CD4-positive, CD25-positive, alpha-beta regulatory T cell (primary cell): ENCODE measurements at places on chromosomes 5 and 9.

DNA sequence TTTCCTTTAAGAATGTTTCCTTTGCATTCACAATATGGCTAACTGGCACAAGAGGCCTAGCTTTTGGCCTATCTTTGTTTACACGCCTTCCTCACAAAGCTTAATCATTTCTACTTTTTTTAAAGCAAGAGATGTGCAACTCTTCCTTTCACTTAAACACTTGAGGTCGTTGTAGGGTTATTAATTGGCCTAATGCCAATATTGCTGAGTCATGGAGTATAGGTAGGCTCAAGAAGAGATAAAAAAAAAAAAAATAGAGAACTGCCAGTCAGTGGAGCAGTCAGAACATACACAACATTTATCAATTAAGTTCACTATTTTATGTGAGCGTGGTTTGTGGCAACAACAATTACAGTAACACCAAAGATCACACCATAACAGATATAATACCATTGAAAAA is 5.9 kb downstream of the FKBP15 start:
- no peak for DNase-seq

DNA sequence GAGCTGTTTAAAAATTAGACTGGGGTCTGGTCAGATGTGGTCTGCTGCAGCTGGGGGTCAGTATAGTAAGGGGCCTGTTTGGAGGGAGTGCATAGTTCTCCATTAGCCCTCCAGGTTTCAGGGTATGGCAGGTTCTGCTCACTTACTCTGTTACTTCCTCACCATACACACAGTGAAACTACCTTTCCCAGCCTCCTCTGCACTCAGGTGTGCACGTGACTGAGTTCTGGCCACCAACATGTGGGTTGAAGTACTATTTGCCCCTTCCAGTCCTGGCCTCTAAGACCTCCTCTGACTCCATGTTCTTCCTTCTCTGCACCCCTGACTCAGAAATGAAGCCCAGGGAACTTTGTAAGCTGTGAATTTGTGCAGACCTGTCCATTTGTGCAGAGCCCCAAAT is 190.5 kb upstream of the CLINT1 start:
- DNase-seq: no peak

DNA sequence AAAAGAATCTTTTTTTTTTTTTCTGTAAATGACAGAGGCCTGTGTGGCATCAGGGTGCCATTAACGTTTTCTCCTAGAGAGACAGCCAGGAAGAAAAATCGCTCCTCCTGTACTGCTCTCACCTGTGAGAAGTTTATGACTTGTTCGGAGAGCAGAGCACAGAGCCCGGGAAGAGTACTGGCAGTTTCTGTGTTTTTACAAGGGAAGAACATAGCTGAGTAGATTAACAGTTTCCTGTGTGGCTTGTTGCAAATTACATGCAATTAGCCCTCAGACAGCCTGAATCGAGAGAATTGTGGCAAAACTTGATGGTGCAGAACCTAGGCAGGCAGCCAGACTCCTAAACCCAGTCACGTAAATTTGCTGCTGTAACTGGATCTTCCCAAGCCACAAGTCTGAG is 32.1 kb downstream of the PRKACG start:
- no peak for DNase-seq

DNA sequence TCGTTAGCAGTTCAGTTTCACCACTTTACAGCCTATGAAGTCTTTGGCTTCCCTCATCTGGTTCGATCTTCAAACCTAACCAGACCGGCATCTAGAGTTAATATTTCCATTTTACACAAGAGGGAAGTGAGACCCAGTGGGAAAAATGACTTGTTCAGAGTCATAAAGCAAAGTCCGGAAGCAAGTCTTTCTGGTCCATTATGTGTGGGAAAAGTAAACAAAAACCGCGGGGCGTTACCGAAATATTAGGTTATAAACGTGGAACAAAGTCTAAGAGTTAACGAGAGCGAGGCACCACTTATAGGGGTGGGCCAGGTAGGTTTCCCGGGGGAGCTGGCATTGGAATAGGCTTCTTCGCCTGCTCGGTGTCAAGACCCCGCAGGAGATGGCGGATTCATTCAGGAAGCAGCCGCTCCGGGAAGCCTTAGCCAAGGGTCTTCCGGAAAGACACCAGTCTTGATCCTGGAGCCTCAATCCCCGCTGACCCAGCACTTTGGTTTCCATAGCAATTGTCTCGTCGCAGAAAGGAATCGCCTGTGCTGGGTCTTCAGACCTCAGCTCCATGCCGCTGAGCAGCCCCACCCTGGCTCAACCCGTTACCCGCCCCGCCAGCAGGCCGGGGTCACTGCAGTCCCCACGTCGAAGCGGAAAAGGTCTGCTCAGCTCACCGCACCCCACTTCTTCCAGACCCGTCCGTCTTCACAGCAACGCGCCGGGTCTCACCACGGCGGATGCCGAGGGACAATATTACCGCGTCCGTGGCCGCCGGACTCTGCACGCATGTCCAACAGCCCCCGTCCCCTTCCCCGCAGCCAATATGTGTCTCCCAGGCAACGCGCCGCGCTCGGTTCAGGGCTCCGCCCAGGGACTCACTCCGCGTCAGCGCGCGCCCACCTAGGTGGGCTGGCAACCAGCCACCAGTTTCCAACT is at the start of gene C5orf52:
C5orf52 (plus strand) TSS at position 872 of the 930 bp plus-strand sequence. CDS start 82 bp downstream, outside the sequence.
- DNase-seq: peak; percentile 19

DNA sequence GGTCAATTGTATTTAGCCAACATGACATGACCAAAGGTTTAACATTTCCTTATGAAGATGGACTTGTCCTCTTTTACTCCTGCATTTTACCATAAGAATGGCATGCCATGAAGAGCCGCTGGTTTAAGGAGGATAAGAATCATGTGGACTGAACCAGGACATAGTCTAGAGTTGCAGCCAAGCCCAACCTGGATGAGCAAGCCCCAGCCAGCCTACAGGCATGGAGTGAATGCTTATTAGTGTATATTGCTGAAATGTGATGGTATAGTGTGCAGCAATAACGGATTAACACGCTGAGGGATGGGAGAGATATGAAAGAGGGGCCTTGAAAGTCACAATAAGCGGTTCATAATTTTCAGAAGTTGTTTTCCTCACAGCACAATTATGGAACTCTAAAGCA is 523.2 kb downstream of the NTRK2 start:
- DNase-seq: no peak

GRCh38 chr5:6961123-6961522 is 247.9 kb downstream of the TENT4A start:
- no peak for DNase-seq

GRCh38 chr5:533955-534742 is 9.9 kb upstream of the SLC9A3 start:
- DNase-seq: no peak

- DNase-seq: no peak
Observed at GRCh38 chr5:133063965-133064364, 12.2 kb downstream of the HSPA4 start.

GRCh38 chr9:3150074-3150473 is 306.2 kb upstream of the PUM3 start:
- DNase-seq: no peak

GRCh38 chr9:20513126-20513913 is 109.0 kb downstream of the MLLT3 start:
- no peak for DNase-seq

- no peak for DNase-seq
Observed at GRCh38 chr9:88344013-88344412, 44.2 kb upstream of the SPIN1 start.

GRCh38 chr5:56405116-56405908 is 172.2 kb upstream of the ANKRD55 start:
- DNase-seq: no peak

DNA sequence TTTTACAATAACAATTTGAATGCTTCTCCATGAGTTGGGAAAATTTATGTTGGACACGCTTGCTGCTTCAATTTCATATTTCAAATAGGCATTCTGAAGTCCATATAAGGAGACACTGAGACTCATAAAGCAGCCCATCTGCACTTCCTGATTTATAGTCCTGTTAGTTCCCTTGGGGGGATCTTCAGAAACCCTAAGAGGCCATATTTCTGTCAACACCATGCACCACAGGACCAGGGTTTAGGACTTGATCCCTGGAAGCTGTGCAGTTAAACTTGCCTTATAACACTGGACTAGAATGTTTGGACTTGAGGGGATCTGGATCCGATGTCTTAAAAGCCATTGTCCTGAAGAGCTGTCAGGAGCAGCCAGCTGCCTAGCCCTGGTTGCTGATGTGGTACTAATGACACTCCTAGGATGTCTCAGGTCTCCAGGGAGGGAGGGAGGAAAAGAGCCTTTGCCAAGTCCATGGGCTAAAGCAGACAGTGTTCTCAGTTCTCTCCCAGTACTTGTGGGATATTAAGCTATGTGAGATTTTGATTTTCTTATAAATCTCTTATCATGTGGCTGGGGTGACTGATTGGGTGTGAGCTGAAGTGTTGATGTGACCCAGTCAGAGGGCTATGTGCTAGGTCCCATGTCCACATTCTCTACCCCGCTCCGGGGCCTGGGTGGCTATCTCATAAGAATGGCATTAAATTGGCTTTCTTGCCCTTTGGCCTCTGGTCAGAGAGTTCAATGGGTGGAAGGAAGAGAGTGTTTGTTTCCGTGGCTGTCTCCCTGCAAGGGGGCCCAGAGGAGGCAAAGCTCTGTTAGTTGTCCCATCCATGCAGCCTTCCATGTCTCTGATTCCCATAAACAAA is 399.8 kb downstream of the OSTF1 start:
- no peak for DNase-seq

DNA sequence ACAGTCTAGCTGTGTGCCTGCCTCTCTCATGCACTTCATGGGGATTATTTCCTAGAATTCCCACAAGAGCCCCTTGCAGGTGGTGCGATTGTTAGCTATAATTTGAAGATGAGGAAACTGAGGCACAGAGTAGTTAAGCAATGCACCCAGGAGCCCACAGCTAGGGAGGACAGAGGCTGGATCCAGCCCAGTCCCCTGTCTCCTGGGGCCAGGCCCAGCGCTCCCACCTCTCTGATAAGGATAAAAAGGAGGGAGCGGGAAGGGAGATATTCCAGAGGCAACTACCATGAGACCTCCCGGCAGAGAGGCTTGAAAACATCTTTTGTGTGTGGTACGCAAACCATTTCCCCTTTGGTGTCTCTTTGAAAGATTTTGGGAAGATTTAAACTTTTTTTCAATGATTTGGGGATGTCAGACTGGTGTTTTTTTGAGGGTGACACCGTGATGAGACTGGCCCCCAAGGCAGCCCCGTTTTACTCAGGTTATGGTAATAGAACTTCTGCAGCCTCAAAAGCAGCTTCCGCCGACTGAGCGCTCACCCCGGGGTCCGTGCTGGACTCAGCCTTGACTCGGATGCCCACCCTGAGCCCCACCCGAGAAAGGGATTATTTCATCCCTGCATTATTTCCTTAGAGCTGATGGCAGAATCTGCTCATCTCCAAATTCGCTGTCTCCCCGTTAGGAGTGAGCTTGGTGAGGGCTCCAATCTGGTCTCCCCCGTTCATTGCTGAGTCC is 144.7 kb upstream of the IER5L start:
- no peak for DNase-seq

DNA sequence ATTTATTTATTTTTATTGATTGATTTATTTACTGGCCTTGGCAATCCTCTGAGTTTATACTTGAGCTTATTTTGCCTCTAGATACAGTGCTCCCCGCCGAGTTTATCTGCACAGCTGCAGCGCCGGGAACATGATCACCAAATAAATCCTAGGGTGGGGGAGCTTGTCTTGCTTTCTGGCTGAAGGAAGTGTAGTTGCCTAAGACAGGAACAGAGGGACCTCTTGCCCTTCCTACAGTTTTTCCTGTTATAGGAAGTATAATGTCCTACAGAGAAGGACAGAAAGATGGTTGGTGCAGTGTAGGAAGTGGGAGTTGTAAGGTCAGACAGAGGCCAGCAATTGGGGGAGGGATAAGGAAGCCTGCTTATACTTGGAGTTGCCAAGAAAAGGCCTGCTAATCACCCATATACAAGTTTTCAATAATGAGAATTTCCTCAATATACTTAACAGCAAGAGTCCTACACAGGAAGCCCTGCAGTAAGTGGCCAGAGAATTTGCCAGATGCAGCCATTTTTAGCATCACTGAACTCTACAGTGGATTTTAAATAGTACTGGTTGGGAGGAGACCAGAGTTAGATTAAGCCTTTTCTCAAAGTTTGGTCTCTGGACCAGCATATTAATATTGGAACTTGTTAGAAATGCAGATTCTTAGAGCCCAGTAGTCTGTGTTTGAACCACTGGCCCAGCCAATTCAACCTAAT is 7.7 kb downstream of the AOPEP start:
- no peak for DNase-seq

DNA sequence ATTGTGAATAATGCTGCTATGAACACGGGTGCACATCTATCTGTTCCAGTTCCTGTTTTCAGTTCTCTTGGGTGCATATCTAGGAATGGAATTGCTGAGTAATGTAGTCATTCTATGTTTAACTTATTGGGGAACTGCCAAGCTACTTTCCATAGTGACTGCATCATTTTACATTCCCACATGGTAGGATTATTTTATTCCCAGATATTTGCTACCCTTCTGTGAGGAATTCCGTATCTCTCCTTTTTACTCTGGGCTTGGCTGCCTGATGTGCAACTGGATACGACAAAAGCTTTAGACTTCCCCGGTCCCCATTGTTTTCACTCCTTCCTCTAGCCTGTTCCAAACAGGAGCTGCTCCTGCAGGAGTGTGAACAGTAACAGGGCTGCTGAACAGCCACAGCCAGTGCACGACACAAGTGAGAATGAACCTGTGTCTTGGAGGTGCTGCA is 7.2 kb downstream of the TAS2R1 start:
- DNase-seq: no peak

DNA sequence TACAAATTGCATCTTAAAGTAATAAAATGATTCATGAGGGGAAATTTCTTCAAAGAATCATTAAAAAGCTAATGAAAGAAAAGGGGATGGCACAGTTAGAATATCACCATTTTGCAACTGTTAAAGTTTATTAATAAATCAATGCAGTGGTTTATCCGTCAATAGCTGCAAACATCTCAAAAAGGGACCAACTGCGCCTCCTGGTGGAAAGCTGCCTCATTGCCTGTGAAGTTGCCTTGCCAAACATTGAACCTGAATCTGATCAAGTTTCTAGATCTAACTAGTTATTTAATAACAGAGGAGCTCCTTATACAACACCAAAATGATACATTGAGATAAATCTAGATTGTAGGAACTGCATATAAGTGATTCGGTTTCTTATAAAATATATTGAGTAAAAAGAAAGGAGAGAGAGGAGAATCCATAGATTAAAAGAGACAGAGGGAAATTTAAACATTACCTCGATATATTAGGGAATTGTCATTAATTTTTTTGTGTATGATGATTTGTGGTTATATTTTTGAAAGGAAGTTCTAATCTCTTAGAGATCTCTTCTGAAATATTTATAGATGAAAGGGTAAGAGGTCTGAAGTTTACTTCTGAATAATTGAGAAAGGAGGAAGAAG is 6.9 kb upstream of the NDUFB6 start:
- peak; percentile 70 for DNase-seq

DNA sequence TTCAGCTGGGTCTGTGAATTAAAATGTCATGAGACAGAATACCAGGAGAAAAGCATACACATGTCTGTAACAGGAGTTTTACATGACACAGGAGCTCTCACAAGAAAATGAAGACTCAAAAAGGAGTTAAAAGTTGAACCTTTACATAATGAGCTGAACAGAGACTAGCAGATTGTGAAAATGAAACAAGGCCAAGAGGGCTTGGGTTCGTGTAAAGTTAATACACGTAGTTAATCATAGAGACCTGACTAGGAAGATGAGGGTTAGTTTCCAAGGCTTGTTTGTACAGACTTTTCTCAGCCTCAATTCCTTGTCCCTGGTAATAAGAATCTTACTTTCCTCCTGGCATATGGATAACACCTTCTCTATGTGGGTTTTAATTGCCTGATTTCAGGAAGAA is 1294.0 kb downstream of the MAT2B start:
- DNase-seq: no peak

- no peak for DNase-seq
Observed at GRCh38 chr9:95133325-95133705, 184.2 kb downstream of the FANCC start.
